NCI-H1436 treated with DMSO at 0.1 percent for 48 hours (cell line): ENCODE measurements at places on chromosomes 11 and 22.

GRCh38 chr11:124716591-124716990 is 23.2 kb upstream of the NRGN start:
- no peak for DNase-seq

- DNase-seq: no peak
Observed at GRCh38 chr11:95157824-95158223, 68.2 kb downstream of the ENDOD1 start.

DNA sequence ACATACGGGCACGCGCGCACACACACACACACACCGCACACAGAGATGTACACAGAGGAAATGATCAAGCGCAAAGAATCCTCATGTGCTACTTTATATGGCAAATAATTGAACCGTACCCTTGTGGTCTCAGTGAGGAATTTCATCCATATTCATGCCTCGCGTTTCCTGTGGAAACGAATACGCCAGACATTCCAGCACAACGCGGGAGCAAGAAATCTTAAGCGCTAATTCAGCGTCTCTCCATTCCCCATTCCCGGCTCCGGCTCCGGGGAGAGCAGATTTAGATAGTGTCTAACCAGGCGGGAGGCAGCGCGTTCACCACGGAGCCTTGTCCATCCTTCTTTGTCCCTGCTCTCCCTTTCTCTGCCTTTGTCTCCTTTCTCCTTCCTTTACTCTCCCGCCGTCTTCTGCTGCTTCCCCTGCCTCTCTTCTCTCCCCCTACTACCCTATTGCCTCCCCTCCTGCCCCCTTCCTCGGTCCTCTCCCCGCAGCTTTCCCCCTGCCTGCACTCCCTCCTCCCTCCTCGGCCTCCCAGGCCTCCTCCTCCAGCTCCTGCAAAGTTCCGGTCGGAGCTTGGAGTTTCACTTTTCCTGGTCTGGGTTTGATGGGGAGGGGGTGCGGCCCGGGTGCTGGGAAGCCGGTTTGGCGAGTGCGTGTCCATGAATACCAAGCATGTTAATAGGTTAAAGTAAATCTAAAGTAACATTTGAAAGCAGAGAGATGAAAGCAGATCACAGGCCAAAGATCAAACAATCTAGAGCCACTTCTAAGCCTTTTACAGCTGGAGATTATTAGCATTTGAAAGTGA is 579.3 kb downstream of the BUD13 start:
- no peak for DNase-seq

DNA sequence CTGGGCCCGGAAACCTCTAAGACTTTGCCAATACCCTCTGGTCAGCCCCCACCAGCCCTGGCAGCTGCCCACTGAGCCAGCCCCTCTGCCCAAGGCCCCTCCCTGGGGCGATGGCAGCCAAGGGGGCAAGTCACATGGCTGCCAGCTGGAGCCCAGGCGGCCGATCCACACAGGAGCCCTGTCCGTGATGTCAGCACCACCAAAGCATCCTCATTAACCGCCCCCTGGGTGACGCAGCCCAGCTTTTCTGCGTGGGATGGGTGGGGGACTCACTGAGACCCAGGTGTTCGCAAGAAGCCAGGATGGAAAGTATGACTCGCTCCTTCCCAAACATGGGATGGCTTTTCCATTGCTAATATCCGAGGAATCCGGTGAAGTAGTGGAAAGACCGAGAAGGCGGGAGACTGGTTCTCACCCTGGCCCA is 46.6 kb upstream of the WNT7B start:
- no peak for DNase-seq

- DNase-seq: no peak
Observed at GRCh38 chr22:26675687-26676268, 18.4 kb downstream of the MIAT start.

GRCh38 chr11:19187833-19188258 is 13.9 kb downstream of the CSRP3 start:
- DNase-seq: no peak

DNA sequence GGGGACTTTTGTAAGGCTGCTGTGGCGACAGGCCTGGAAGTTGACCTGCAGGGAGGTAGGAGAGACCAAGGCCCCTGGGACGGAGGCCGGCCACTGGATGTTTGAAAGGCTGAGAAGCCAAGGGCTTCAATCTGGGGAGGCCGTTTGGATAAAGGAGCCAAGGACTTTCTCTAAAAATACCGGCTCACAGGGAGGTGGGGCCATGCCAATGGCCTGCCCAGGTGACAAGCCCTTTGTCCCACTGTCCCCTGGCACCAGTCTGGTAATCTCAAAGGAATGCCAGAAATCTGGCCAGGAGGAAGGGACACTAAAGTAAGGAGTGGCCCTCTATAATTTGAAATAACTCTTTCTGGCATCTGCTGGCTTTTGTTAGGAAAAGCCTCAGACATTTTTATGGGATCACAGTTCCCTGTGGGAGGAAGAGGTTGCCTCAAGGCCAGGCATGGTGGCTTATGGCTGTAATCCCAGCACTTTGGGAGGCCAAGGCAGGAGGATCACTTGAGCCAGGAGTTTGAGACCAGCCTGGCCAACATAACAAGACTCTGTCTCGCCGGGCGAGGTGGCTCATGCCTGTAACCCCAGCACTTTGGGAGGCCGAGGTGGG is 1.9 kb upstream of the CHKA start:
- DNase-seq: no peak

DNA sequence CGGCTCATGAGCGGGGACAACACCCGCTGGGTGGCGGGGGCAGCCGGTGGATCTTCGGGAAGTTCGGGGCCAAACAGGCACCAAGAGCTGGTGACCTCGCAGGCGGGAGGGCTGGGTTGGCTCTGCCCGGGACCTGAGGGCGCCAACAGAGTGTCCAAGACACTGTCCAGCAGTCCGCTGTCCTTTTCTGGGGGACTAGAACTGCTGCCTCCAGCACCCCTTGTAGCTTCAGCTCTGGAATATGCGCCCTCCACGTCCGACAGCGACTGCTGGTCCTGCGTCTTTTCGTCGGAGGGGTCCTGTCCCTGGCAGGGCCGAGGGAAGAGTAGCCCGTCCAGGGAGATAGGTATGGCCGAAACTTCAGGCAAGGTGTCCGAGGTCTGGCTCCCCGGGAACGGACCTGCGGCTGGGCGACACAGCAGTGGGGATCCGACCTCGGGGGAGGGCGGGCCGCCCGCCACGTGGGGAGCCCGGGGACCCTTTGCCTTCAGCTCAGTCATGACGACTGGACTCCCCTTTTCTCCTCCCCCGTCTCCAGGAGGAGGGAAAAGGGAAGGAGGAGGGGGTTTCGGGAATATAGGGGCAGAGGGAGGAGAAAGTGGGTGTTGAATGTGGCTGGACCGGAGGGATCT is 926 bp downstream of the PGR start:
- no peak for DNase-seq

GRCh38 chr11:32379719-32380118 is 55.6 kb downstream of the WT1 start:
- no peak for DNase-seq

DNA sequence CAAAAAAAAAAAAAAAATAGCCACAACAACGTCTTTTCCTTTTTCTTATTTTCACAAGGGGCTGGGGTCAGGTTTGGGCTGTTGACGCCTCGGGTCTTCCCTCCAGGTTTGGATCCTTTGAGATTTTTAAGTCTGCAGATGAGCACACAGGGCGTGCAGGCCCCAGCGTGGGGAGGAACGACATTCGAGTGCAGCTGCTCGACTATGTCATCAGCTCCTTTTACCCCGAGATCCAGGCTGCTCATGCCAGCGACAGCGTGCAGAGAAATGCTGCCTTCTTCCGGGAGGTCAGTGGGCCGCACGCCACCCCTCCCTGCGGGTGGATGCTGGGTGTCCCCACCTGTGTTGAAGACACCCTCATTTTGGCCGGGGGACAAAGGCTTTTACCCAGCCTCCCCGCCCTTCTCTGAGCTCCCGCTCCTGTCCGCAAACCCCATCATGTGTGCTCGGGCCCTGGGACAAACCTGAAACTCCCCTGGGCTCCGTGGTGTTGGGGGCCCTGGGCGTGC is 7.7 kb downstream of the SELENOO start:
- no peak for DNase-seq

GRCh38 chr11:113163291-113164030 is 150.9 kb upstream of the TTC12 start:
- DNase-seq: no peak

- DNase-seq: no peak
Observed at GRCh38 chr11:67211656-67212436, 54.4 kb upstream of the GRK2 start.

- DNase-seq: no peak
Observed at GRCh38 chr11:122453586-122453985, 201.9 kb upstream of the UBASH3B start.

DNA sequence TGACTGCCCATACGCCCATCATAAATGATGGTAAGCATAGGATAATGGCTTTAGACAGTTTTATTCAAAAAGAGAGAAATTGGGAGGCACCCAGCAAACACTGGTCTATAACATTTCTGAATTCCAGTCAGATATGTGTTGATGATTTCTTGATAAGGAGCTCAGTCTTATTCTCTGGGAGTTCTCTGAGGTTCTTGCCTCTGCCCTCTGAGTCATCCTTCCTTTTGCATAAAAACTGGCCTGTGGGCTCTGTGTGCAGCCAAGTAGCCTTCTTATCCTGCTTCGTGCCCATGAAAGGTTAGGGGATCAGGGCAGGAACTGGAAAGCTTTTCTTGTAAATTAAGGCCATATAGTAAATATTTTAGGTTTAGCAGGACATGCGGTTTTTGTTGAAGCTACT is 48.9 kb downstream of the FAR1 start:
- DNase-seq: no peak

GRCh38 chr11:2534957-2535672 is 90.3 kb downstream of the KCNQ1 start:
- no peak for DNase-seq

- no peak for DNase-seq
Observed at GRCh38 chr11:130705670-130706421, 210.4 kb downstream of the SNX19 start.

DNA sequence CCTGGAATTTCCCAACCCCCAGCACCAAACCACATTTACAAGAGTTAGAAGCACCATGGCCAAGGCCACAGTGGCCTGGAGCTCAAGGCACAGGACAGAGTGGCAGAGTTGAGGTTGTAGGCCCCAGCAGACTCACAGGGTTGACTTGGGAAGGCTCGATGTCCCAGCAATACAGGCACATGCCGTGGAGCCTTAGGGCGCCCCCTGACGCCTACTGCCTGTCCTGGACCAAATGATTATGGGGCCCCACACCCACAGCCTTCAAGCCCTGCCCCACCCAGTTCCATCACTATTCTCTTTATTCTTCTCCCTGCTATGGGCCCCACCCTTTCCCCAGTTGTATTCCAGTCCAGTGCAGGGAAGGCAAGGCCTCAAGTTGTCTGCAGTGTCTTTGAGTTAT is at the start of gene CCDC179:
CCDC179 (minus strand) TSS at position 234 of the 400 bp plus-strand sequence; CDS start at position 181, 53 bp downstream.
- no peak for DNase-seq

DNA sequence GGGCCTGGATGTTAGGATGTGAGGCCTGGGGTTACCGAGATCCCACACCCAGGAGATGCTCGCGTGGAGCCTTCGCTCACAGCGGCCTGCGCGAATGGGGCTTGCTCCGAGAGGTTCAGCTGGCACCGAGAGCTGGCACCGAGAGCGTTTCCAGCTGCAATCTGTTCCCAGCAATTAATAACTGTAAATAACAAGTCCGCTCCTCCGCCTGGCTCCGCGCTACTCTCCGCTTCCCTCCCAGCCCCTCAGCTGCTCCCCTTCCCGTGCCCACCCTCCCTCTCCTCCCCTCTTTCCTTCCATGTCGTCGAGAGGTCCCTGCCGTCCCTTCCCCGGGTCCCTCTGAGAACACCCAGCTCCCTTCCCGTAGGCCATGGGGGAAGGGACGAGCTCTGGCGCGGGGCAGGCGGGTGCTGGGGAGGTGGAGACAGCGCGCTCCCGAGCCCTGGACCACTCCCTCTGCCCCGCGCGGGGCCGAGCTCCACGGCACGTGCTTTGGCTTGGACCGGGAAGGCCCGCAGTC is 110.8 kb downstream of the WNT7B start:
- no peak for DNase-seq

DNA sequence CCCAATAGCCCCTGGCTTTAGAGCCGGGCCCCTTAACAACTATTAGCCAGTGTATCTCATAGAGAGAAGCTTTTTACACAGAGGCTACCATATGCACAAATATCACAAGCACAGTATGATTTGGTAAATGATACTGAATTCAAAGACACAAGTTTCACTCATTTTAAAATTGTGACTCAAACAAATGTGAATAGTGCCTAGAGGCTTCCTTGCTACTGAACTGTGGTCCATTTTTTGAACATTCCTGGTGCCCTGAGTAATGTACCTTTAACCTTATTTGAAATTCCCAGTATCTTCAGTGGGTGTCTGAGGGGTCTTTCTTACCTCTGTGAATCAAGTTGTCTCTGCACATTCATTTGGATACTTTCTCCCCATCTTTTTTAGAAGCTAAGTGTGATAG is 156.2 kb downstream of the MAML2 start:
- DNase-seq: no peak

GRCh38 chr22:48263791-48264351 is 1501.4 kb downstream of the TBC1D22A start:
- DNase-seq: no peak

DNA sequence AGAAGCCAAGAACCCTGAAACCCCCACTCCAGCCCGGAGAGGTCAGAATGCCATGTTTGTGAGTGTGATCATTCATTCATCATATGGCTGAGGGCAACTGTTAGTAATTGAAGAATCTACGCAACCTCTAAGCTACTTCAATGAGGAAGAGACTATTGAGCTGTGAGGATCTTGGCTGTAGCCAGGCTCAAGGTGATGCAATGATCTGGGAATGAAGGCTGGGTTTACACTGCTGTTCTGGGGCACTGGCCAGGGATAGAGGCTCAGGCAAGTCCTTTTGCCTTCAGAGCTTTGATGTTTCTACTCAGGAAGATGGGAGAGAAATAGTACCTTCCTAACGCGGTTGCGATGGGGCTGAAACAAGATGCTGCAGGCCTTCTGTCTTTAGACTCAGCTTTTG is 12.9 kb downstream of the CRYBB2 start:
- DNase-seq: no peak

GRCh38 chr22:43014316-43014868 is 557 bp downstream of the PACSIN2 start:
- no peak for DNase-seq

- no peak for DNase-seq
Observed at GRCh38 chr22:29786031-29786430, 18.9 kb downstream of the UQCR10 start.

GRCh38 chr11:134736251-134736947 is 324.4 kb upstream of the B3GAT1 start:
- DNase-seq: no peak
